ENCODE measurements at places on chromosomes 5 and 9. TPM values are rescaled to one million over a fixed set of nuclear protein-coding genes. Genes with fewer than 3 reads are reported as not detected.

The SMIM33 gene
- not detected for total RNA-seq

The CAVIN4 gene
- total RNA-seq = 1.0 TPM

The SPINK13 gene
- not detected for total RNA-seq

The NCS1 gene
- 70.0 TPM for total RNA-seq

The PRSS3 gene
- total RNA-seq = not detected

The LCN10 gene
- total RNA-seq = 10.1 TPM

The PIP5K1B gene
- total RNA-seq = 0.89 TPM

The ACOT12 gene
- total RNA-seq = not detected

The SPATA31C1 gene
- not detected for total RNA-seq

The UBLCP1 gene
- 21.1 TPM for total RNA-seq

The PCDHB12 gene
- total RNA-seq = 1.1 TPM

The SH3RF2 gene
- 20.8 TPM for total RNA-seq

- no peak for DNase-seq
Observed at GRCh38 chr5:172600571-172600970, 40.5 kb upstream of the NEURL1B start.

DNA sequence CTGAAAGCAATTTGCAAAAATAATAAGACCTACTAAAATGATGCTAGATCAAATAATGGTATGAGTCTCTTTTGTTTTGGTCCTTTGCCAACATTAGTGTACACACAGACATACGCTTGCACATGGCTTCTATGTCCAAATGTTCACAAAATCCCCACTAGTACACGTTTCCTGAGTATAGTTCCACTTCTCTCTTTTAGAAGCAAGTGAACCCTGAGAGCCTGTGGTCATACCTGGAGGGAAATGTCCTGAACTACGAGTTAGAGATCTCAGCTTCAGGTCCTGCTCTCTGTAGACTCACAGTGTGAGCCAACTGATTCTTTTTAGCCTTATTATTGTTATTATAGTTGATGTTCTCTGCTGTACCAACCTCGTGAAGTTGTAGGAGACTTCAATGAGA lies 47.3 kb upstream of the ACTBL2 start:
- no peak for DNase-seq

GRCh38 chr9:72041775-72042194 lies 18.6 kb downstream of the C9orf57 start:
- DNase-seq = peak; percentile 92

DNA sequence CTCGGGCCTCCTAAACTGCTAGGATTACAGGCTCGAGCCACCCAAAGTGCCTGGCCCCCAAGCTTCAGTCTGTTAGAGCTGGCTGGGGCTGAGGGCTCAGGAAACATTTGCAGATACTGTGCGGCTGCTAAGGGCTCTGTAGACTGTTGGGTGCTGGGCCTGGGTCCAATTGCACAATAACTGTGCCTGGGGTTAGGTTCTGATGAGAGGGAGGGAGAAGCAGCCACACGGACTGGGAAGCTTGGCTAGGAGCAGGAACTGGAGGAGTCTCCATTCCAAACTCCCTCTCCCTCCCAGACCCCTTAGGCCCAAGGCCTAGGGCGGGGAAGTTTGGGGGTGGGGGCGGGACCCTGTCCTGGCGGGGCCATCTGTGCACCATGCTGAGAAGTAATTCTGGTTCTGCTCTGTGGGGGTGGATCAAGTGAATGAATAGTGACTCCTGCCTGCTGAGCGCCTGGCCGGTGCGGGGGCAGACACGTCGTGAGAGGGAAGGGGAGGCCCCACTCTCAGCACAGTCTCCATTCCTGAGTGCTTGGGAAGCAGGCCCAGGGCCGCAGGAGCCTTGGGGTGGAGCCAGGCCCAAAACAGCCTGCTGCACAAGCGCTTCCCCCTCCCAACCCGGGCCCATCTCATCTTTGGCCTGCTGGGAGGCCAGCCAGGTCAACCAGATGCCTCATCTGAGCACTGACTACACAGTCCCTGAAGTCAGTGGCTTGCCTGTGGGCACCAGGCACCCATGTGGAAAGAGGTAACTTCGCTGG lies 1.5 kb downstream of the ASS1 start:
- peak; percentile 99 for DNase-seq

DNA sequence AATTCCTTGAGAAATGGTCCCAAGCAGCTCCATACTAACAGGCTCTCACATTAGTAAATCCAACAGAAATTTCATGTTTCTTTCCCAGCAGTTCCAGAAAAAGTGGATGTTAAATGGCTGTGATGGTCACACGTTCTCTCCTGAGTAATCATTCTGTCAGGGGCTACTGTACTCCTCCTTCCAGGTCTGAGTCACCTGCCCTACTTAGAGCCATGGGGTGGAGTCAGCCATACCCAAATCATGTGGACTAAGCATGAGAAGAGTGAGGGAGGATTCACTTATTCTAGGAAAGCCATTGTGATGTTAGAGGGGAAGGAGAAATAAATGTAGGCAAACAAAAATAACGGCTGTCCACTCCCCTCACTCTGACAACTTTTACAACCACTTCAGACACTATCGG lies 547.2 kb downstream of the CSNK1G3 start:
- no peak for DNase-seq

DNA sequence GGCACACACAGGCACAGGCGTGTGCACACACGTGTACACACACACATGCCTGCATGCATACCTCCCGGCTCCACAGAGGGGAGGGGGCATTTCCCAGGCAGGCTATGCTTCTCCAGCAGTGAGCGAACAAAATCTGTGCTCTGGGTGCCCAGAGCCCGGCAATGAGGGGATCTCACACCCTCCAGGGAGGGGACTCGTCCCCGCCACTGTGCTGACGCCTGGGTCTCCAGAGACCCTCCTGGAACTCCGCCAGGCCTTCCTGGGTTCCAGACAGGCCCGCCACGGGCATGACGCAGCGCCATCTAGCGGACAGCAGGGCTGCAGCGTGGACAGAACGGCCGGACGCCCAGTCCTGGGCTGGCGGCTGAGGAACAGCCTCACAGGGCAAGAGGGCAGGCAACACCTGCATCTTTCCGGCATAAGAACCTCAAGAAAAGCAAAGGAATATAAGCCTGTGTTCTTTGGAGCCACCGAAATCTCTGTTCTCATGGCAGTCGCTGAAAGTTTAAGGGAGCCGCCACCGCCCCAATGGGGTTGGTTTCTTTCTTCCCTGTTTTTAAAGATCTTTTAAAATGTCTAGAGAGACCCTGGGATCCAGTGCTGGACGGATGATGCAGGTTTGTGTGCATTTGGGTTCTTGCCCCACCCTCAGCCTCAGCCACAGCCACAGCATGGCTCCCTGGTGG lies 135.6 kb upstream of the PPP1R26 start:
- DNase-seq = peak; percentile 65

GRCh38 chr5:138385660-138386059 lies 33.2 kb downstream of the KDM3B start:
- DNase-seq = no peak

DNA sequence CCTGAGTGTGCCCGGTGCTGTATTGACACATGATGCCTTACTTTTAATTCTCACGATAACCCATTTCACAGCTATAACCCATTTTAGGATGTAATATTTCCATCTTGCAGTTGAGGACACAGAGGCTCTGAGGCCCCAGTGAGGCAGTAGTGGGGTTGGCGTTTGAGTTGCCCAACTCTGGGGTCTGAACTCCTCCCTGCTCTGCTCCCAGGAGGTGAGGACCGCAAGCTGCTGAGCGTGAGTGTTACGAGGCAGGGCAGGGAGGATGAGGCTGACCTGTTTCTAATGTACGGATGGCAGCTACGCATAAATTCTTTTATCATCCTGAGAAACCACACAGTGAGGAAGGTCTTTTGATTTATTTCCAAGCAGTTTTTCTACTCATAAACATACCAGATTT lies 11.4 kb downstream of the LRRC8A start:
- DNase-seq = no peak

- peak; percentile 80 for DNase-seq
Observed at GRCh38 chr9:7799234-7799943, at the start of gene DMAC1. TSS of gene DMAC1 (minus strand) at chr9:7799778. CDS start at chr9:7799734, 44 bp downstream.

DNA sequence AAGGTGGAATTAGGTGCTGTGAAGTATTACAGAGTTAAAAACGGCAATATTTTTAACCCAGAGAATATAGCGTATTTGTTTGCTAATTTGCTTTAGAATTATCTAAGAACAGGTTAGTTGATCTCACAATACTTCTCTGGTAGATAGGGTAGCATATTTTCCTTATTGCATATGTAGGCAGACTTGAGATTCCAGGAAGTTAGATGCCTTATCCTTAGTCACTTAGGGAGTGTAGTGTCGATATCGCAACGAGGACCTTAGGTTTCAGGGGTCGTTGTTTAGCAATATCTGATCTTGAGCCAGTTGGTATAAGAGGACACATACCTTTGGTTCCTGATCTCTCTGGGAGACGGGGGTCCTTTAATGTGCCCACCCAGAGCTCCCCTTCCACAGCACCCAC lies 28.5 kb upstream of the IL6ST start:
- DNase-seq = no peak

DNA sequence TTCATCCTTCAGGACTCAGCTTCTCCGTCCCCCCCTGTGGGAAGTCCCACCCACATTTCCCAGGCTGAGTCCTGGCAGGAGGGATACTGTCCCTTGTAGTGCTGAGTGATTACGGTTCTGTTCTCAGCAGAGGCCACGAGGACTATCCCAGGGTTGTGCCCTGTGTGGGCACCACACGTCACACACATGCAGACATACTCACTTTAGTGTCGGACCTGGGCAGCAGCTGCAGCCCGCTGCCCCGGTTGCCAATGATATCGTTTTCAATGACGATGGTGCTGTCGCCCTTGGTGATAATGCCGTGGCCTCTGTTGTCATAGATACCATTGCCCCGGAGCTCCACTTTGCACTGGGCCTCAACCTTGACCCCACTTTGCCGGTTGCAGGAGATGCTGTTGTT lies 32.2 kb downstream of the POLR1E start:
- DNase-seq = no peak

GRCh38 chr5:66494437-66494836 lies 101.8 kb upstream of the MAST4 start:
- no peak for DNase-seq

DNA sequence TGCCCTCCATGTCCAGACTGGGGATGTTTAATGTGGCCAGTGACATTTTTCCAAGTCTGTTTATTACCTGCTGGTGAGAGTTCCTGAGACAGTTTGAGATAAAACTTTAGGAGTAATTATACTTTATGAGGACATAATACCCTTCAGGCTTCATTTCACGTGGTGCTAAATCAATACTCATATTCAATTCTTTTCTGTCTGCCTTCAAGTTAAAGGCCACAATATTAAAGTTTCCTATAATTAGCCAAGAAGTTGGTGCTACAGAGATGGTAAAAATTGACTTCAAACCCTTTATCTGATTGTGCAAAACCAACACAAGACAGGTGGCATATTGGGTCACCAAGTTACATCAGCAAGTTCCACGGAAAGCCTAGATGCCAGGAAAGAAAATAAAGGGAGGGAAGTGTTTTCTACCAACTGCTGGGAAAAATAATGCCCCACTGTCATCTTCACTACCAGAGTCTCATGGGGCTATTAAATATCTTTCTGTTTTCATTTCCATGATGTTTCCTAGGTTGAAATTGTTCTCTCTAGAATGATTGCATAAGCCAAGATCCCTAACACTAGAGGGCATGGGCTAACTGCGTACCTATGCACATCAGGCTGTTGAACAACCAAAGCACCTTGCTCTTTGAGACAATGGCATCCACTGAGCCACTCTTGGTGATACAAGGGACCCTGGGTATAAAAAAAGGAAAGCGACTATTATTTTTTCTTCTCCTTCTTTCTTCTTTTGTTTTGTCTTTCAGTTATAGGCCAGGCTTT lies 68.7 kb downstream of the INSYN2B start:
- no peak for DNase-seq

GRCh38 chr9:88775966-88776365 lies 215.3 kb upstream of the S1PR3 start:
- no peak for DNase-seq

DNA sequence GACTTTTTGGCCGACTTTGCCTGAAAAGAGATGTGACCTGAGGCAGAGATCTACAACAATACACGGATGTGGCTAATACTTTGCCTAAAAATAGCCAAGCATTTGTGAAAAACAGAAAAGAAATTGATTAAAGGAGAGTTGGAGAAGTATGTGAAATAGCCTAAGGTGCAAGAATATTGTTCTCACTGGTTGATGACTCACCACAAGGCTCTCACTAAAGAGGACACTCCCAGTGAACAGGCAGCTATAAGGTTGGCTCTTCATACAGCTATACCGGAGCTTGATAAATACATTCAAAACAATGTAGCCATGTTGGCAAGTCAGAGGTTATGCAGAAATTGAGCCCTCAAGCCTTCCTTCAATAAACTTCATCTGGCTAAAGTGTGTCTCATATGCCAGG lies 317.2 kb upstream of the GRAMD2B start:
- no peak for DNase-seq

DNA sequence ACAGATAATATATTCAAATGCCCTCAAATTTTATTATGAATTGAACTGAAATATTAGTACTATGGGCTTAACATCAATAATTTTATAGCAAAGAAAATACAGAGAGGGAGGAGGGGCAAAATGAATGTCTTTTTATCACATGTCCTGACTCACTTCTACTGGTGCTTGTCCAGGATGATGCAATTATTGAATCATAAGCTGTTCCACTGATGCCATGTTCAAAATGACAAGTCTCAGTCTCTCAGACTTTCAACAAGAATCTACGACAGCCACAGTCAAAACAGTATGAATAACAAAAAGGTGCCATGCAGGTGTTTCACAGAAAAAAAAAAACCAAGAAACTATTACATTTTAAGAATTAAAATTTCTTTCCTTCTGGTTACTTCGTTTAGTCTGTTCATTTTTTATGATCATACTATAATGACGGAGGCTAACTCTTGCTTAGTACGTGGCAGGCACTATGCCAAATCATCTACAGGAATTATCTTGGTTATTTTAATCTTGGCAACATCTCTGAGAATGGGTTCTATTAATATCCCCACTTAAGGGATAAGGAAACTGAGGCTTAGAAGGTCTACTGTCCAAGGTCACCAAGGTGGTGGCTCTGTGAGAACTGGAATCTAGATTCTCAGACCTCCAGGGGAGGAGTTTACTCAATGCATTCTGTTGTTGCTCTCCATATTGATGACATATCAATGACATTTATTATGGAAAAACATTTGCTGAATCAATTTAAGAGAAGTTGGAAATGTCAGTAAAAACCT lies 61.5 kb downstream of the NR3C1 start:
- DNase-seq = no peak

GRCh38 chr5:121937762-121938161 lies 24.0 kb upstream of the SRFBP1 start:
- DNase-seq = no peak

GRCh38 chr9:76049341-76049740 lies 158.9 kb downstream of the PCSK5 start:
- no peak for DNase-seq

DNA sequence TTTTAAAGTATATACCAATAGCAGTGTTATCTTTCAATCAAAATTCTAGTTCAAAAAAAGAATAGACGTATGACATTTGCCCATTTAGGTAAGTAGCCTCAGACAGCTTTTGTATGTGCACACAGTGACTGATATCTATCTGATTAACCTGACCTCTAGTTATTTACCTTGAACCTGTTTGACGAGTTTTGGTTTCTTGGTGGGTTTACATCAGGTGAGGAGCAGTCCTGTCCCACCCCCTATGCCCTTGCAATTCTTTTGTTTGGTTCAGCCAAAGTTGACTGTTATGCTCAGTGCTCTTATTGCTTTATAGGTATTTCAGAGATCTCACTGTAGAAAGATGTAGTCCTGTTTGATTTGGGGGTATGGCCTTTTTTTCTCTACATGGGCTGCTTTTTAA lies 147.2 kb downstream of the ISOC1 start:
- DNase-seq = no peak
